ENCODE measurements at places on chromosomes 1 and 21.

GRCh38 chr1:3541936-3542335 lies 69.4 kb downstream of the MEGF6 start:
- DNase-seq: no peak

GRCh38 chr1:92016720-92017316 lies 13.0 kb upstream of the EPHX4 start:
- no peak for DNase-seq

- DNase-seq: no peak
These were observed 4.0 kb upstream of the SAMSN1 start for GRCh38 chr21:14550135-14550534.

GRCh38 chr1:202317941-202318925 lies 23.5 kb downstream of the UBE2T start:
- no peak for DNase-seq

DNA sequence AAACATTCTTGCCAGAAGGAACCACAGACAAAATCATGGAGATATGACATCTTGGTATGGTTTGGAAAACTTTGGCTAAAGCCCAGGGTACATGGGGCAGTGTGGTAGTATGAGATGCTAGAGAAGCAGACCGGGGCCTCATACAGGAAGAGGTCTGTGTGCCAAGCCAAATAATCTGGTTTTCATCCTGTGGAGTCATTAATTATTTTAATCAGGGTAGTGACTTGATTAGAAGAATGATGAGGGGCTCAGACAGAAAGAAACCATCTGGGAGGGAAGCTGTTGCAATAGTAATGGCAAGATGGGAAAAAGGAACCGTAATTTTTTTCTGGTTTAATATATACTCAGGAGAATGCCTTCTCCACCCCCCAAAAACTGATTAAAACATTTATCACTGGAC lies 318.0 kb downstream of the BRINP2 start:
- DNase-seq: no peak

DNA sequence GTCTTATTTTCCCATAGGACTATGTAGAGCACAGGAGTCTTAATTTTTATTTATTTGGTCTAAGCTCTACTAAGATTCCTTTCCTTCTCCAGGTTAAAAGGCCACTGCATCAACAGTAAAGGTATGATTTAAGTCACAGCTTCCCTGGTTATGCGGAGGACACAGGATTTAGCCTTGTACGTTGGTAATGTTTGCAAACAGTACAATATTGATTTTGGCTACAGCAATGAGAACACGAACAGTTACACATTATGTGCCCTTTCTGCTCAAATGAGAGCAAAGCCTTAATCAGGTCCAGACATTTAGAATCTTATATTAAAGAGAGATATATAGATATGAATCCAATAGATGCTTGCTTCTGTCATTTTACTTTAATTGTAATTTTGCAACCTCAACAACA lies 264.0 kb downstream of the NUF2 start:
- no peak for DNase-seq

- no peak for DNase-seq
These were observed 13.8 kb downstream of the ADORA3 start for GRCh38 chr1:111489604-111490003.

DNA sequence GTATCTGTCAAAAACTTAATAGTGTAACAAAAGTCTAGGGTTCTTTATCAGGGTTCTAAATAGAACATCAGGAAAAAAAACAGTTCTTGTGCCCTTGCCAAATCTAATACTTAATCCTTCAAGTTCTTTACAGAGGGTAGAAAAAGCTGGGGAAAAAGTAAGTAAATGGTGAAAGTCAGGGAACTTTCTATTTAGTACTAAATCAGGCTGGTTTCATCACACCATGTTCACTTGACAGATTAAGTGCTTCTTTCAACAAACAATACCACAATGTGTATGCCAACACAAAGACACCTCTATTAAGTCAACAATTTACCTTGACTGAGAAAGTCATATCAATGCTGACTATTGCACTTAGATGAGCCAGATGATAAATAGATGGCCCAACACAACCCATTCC lies 9.7 kb downstream of the DBT start:
- DNase-seq: no peak

DNA sequence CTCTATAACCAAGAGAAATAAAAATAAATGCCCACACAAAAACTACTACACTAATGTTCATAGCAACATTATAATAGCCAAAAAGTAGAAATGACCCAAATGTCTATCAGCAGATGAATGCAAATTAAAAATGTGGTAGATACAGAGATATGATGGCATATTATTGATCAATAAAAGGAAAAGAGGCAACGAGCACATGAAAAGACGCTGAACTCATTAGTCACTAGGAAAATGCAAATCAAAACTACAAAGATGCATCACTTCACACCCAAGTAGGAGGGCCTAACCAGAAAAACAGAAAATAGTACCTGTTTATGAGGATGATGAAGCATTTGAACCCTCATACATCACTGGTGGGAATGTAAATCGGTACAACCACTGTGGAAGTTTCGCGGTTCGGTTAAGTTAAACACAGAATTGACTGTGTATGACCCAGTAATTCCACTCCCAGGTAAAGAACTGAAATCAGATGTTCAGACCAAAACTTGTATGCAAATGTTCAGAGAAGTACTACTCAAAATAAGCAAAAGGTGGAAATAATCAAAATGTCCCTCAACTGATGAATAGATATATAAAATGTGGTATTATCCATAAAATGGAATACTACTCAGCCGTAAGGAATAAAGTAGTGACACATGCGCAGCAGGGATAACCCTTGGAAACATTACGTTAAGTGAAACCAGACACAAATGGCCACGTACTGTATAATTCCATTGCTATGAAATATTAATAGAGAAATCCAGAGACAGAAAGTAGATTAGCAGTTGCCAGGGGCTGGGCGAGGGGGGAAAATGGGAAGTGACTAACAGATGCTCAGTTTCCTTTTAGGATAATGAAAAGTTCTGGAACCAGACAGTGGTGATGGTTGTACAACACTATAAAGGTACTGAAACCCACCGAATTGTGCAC lies 3.1 kb downstream of the USP48 start:
- no peak for DNase-seq

DNA sequence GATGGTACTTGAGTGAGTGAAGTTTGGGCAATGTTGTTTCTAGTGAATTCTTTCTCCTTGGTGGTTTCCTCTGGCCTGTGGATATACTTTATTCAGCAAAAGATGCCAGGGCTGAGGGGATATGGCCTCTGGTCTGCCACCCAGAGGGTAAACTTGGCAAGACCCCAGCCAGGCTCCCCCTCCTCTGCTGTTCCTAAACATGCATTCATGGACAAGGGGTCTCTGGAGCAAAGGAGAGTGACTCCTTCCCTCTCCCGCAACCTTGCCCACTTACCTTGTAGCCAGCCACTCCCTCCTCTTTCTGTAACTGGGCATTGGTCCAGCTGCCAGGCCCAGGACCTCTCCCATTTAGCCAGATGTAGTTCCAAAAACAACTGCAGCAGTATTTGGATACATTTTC lies 43.8 kb downstream of the RUNX3 start:
- no peak for DNase-seq

- no peak for DNase-seq
These were observed 302.9 kb downstream of the BARHL2 start for GRCh38 chr1:90414201-90414600.
